ENCODE measurements at places on chromosomes 12 and 14.

- DNase-seq: no peak
These were observed 337.9 kb upstream of the KITLG start for GRCh38 chr12:88918161-88918560.

GRCh38 chr12:25151476-25151875 is 43.5 kb downstream of the DNAI7 start:
- DNase-seq: no peak

- DNase-seq: no peak
These were observed 1571.6 kb downstream of the AACS start for GRCh38 chr12:126636821-126637220.

- no peak for DNase-seq
These were observed 6.6 kb upstream of the LRP6 start for GRCh38 chr12:12273291-12273957.

GRCh38 chr14:100305324-100306100 is 732 bp downstream of the SLC25A29 start:
- DNase-seq: no peak

DNA sequence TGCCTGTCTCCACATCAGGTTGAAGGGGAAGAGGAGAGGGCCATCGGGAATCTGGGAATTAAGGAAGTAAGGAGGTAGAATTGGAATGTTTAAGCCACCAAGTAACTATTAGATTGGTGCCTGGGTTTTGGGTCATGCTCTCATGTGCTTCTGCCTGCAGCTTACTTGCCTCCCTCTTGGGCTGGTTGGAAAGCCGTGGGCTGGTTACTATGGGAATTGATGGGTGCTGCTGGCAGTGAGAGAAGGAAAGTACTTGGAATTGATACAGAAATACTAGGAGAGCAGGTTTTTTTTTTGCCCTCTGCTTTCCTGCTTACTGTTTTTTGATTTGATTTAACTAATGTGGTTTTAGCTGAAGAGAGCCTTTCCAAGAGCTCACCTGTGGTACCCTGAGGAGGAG is 493.5 kb upstream of the RGS6 start:
- DNase-seq: no peak

GRCh38 chr14:64347748-64348147 is 40.4 kb upstream of the MTHFD1 start:
- no peak for DNase-seq

DNA sequence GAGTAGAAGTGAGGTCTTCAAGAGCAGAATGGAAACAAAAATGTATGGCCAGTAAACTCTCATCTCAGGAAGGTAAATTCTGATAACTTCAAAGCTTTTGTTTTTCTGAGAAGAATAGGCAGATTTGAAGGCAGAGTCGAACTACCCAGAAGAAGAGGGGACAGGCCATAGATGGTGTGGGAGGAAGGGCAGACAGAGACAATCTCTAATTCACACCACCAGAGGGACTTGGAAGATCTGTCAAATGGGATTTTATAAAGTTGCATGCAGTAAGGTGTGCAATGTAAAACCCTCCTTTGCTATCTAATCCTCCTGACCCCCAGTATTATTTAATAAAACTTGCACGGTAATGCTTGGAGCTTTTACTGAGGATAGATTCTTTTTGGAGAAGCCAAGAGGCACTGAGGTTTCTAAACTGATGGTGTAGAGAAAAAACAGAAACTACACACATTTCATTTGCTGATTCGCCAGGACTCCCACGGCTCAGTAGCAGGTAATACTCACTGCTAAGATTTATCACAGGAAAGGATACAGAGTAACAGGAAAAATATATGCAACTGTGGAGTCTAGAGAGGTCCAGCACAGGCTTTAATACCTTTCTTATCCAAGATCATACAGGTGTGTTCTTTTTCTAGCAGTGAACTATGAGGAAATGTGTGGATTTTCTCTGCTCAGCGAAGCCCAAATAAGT is 18.3 kb downstream of the SLC38A2 start:
- no peak for DNase-seq

DNA sequence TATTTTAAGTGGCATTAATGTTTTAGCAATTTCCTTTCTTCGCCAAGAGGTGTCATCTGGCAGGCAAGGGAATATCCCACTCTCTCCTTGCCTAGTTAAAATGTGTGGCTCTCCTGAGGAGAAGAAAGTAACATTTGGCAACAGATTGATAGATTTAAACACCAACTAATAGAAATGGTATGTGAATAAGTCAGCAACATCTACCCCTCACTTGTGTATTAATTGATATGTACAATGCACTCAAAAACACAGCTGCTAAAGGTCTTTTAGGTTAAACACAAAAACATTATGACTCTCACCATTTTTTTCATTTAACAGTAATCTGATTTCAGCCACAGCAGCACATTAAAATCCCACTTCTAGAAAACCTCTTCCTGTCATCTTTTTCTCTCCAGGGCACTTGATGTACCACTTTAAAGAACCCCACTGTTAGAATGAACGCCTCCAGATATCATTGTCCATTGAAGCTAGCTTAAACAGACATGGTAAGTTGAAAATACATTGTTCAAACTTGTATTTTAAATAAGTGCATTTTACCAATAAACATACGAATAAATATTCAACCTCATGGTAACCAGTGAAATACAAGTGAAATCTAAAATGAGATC is 151.7 kb downstream of the RPAP3 start:
- no peak for DNase-seq

- DNase-seq: no peak
These were observed 265.0 kb downstream of the SSPN start for GRCh38 chr12:26460361-26460760.

DNA sequence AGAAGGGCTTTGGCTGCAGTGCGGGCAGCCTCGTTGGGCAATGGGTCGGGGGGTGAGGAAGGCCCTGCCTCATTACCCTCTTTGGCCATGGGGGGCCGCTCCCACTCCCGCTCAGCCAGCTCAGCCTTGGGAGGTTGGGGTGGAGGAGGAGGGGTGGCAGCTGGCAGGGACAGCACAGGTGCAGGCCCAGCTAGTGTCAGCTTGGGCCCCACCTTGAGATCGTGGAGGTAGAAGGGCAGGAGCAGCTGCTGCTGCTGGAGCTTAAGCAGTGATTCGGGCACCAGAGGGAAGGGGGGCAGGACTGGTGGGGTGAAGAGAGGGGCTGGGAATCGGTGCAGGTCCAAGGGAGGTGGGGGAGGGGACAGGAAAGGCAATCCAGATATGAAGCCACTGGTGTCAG is 26.0 kb downstream of the ZFHX2 start:
- DNase-seq: no peak

DNA sequence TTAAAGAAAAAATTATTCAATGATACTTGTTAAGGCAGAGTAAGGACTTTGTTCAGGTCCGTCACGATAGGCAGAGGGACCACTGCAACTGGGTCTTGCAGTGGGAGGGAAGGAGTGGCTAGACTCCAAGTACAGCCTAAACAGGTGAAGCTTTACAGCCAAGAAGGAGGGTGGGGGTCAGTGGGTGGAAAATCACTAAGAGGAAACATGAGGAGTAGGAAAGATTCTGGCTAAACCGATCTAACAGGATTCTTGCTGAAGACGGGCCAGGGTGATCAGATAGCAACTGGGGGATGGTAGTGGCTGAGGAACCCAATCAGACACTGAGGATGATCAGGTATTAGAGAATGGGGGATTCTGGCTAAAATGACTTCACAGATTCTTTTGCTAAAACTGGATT is 100.2 kb downstream of the TTC7B start:
- no peak for DNase-seq

GRCh38 chr14:96754845-96755184 is 42.4 kb upstream of the VRK1 start:
- DNase-seq: no peak

DNA sequence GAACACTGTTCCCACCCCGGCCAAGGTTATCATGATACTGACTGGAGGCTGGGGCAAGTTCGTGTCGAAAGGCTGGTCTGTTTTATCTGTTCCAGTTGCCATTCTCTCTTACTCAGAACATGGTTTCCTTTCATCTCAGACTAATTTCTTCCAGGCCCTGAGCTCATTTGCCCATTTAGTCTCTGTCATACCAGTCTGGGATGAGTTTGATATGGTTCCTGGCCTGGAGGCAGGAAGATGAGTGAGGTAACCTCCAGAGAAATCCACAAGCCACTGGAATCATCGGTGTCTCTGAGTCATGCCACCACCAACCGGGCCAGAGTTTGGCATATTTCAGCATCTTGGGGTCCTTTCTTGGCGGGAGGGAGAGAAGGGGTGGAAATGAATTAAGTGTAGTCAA is 114.7 kb downstream of the NTF3 start:
- no peak for DNase-seq

All from stimulated activated CD4-positive, alpha-beta T cell treated with anti-CD3 and anti-CD28 coated beads, TNF-alpha, amount 100 ng/mL, for 4 hours (primary cell).